ENCODE measurements at places on chromosomes 2 and 18.

- no peak overlapping the region for H3K4me3 ChIP-seq
- H3K27me3 ChIP-seq: no peaks in the 10 kb centered on the region
- H3K36me3 ChIP-seq: no peaks in the 10 kb centered on the region
- H3K27ac ChIP-seq: no peak overlapping the region
- H3K4me1 ChIP-seq: no peaks in the 10 kb centered on the region
These were observed 391.0 kb downstream of the THSD7B start for GRCh38 chr2:137156221-137156844.

DNA sequence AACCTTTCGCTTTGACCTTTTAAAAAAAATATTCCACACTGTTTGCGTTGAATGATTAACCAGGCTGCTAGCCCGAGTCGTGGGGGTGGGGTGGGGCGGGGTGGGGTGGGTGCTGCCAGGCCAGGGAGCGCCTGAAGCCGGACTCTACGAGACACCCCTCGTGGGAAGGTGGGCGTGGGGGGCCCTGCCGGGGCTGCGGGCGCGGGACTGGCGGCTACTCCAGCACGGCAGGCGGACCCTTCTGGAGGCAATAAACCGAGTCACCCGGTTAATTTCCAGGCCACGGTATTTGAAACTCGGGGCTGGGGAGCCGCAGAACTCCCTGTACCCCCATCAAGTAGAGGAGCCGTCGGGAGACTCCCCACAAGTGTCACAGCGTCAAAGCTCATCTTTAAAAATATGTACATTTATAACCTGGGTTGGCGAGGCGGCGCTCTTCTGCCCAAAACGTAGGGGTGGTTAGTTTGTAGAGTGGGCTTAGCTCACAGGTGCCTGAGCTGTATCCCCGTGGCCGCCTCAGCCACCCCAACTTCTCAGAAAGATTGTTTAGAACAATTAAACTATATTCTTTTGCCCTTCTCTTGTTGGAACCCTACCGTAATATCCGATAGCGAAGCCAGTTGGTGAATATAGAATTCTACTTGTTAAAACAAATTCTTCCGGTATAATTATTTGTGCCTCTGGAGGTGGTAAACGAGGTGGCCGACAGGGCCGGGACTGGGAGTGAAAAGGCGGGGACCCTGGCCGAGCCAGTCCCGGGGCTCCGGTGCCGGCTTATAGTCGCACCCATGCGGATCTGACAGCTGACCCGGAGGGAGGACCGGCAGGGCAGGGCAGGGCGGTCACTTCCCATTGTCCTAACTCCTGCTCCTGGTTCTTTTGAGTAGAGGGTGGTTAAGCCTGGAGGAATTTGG lies 1.4 kb downstream of the B3GNT2 start:
- DNase-seq: peak; percentile 59
- H3K27me3 ChIP-seq: peaks cover 6% of the 10 kb centered on the region
- H3K4me1 ChIP-seq: peaks cover 52% of the 10 kb centered on the region

DNA sequence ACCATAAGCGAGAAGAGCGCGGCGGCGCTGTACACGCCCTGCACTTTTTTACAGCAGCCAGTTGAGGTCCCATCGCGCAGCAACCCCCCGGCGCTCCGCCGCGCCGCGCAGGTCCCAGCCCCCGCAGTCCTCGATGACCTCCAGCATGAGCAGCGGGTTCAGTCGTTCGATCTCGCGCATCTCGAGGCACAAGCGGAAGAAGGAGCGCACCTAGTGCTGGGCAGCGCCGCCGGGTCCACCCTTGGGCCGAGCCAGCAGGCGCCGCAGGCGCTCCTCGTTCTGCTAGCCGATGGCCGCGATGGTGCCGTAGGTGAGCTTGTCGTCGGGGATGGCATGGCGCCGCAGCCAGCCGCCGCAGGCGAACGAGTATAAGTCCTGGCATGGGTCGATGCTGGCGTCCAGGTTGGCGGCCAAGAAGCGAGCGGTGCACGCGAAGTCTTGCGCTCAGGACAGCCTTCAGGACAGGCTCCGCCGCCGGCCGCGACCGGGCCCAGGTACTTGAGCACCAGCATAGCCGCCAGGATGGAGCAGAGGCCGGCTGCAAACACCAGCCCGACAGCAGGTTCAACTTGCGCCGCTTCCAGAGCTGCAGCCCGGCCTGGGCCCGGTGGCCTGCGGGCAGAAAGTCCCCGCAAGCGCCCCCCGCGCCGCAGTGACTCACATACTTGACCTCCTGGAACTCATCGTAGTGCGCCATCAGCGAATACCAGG lies 8.3 kb downstream of the ALPP start:
- DNase-seq: no peak
- no peaks in the 10 kb centered on the region for H3K36me3 ChIP-seq
- peaks cover 99% of the 10 kb centered on the region for H3K27me3 ChIP-seq
- no peak overlapping the region for H3K27ac ChIP-seq

- H3K27ac ChIP-seq: no peak overlapping the region
- H3K4me1 ChIP-seq: peaks cover 21% of the 10 kb centered on the region
- peaks cover 4% of the 10 kb centered on the region for H3K27me3 ChIP-seq
These were observed 2.8 kb downstream of the ETAA1 start for GRCh38 chr2:67399831-67400489.

GRCh38 chr2:45283764-45284620 lies 274.7 kb upstream of the SIX2 start:
- DNase-seq: no peak
- no peaks in the 10 kb centered on the region for H3K4me1 ChIP-seq
- no peak overlapping the region for H3K4me3 ChIP-seq
- H3K27me3 ChIP-seq: peaks cover 6% of the 10 kb centered on the region
- H3K36me3 ChIP-seq: no peaks in the 10 kb centered on the region

DNA sequence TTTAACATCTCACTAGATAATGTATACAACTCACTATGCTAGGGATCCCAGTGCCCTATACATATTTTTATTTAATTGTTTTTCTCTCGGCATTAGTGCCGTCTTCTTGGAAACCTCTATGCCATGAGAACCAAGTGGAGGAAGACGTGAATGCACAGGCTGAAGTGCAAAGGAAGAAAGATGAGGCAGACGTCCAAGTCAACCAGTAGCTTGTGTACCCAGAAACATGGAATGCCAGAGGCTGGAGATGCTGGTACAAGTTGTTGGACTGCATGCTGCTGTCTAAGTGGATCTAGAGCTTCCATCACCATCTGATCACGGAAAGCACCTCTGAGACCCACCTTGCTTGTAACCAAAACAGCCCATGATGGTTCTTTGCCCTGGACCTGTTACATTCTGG lies 12.5 kb upstream of the GEMIN6 start:
- no peak for DNase-seq
- H3K27me3 ChIP-seq: peaks cover 8% of the 10 kb centered on the region
- H3K36me3 ChIP-seq: no peaks in the 10 kb centered on the region
- peaks cover 8% of the 10 kb centered on the region for H3K4me1 ChIP-seq
- no peak overlapping the region for H3K27ac ChIP-seq

DNA sequence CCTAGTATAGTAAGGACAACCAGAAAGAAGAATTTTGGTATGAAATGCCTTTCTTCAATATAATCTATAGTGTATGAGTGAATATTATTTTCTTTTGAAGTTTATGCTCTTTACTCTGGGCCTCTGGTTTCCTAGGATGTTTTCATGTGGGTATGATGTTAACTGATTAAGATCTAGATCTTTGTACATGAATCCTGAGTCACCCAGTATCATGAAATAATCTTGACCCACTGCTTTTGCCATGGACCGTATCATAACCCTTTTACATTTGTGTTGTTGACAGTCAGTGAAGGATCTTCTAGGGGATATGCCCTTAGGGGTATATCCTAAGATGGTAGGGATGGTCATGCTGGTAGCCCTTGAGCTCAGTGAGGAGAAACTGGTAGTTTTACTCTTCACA lies 100.3 kb downstream of the RAB3GAP1 start:
- H3K27ac ChIP-seq: no peak overlapping the region
- no peak for DNase-seq
- peaks cover 7% of the 10 kb centered on the region for H3K4me1 ChIP-seq
- H3K27me3 ChIP-seq: no peaks in the 10 kb centered on the region
- peaks cover 49% of the 10 kb centered on the region for H3K36me3 ChIP-seq

DNA sequence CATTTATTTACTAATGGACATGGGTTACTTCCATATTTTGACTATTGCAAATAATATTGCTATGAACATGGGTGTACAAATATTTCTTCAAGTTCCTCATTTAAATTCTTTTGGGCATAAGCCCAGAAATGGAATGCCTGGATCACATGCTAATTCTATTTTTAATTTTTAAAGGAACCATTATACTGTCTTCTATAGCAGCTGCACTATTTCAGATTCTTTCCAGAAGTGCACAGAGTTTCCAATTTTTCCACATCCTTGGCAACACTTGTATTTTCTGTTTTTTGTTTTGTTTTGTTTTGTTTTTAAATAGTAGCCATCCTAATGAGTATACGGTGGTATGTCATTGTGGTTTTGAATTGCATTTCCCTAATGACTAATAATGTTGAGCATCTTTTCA lies 8.5 kb upstream of the RALBP1 start:
- H3K27ac ChIP-seq: no peak overlapping the region
- peaks cover 25% of the 10 kb centered on the region for H3K27me3 ChIP-seq
- DNase-seq: no peak
- peaks cover 3% of the 10 kb centered on the region for H3K4me1 ChIP-seq
- no peak overlapping the region for H3K4me3 ChIP-seq
- H3K36me3 ChIP-seq: peaks cover 2% of the 10 kb centered on the region

- H3K4me1 ChIP-seq: peaks cover 49% of the 10 kb centered on the region
- peaks cover 7% of the 10 kb centered on the region for H3K36me3 ChIP-seq
- no peak for DNase-seq
- peak overlapping the region; percentile 92 for H3K27ac ChIP-seq
These were observed 908 bp downstream of the ERLEC1 start for GRCh38 chr2:53787614-53788289.

DNA sequence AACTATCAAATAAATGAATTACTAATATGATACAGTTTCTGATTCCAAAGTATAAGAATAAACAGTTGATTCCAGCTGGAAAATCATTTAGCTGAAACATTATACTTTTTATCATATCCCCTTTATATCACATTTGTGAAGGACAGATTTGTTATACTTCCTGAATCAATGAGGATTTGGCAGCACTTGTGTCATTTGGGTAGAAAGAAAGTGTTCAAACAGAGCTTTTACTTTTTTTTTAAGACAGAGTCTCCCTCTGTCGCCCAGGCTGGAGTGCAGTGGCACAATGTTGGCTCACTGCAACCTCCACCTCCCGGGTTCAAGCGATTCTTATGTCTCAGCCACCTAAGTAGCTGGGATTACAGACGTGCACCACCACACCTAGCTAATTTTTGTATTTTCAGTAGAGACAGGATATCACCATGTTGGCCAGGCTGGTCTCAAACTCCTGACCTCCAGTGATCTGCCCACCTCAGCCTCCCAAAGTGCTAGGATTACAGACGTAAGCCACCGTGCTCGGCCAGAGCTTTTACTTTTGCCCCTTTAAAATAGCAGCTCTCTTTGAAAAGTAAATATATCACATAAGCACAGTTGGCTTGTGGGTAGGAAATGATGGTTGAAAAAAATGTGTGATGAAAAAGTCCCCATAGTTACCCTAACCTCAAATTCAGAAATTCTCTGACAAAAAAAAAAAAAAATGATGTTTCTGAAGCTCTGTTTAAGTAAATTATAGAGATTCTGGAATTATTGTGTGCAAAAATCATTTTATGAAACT lies 95.2 kb downstream of the DTNA start:
- H3K27ac ChIP-seq: no peak overlapping the region
- no peak for DNase-seq
- H3K4me3 ChIP-seq: no peak overlapping the region

- no peak overlapping the region for H3K27ac ChIP-seq
- no peaks in the 10 kb centered on the region for H3K27me3 ChIP-seq
- H3K4me1 ChIP-seq: no peaks in the 10 kb centered on the region
- H3K4me3 ChIP-seq: no peak overlapping the region
These were observed 124.8 kb upstream of the RNF152 start for GRCh38 chr18:62017618-62018017.

GRCh38 chr18:2112435-2113045 lies 458.8 kb downstream of the METTL4 start:
- no peak for DNase-seq
- no peak overlapping the region for H3K4me3 ChIP-seq
- peaks cover 8% of the 10 kb centered on the region for H3K27me3 ChIP-seq
- H3K4me1 ChIP-seq: no peaks in the 10 kb centered on the region

- H3K4me1 ChIP-seq: peaks cover 18% of the 10 kb centered on the region
- H3K4me3 ChIP-seq: no peak overlapping the region
- no peak for DNase-seq
- no peaks in the 10 kb centered on the region for H3K27me3 ChIP-seq
- H3K27ac ChIP-seq: no peak overlapping the region
- H3K36me3 ChIP-seq: no peaks in the 10 kb centered on the region
These were observed 257.7 kb downstream of the PTGR3 start for GRCh38 chr18:74951165-74951760.

- H3K36me3 ChIP-seq: no peaks in the 10 kb centered on the region
- H3K27ac ChIP-seq: no peak overlapping the region
- no peak for DNase-seq
- H3K4me1 ChIP-seq: no peaks in the 10 kb centered on the region
- no peak overlapping the region for H3K4me3 ChIP-seq
- no peaks in the 10 kb centered on the region for H3K27me3 ChIP-seq
These were observed 2036.5 kb upstream of the CELF4 start for GRCh38 chr18:39602131-39602530.

DNA sequence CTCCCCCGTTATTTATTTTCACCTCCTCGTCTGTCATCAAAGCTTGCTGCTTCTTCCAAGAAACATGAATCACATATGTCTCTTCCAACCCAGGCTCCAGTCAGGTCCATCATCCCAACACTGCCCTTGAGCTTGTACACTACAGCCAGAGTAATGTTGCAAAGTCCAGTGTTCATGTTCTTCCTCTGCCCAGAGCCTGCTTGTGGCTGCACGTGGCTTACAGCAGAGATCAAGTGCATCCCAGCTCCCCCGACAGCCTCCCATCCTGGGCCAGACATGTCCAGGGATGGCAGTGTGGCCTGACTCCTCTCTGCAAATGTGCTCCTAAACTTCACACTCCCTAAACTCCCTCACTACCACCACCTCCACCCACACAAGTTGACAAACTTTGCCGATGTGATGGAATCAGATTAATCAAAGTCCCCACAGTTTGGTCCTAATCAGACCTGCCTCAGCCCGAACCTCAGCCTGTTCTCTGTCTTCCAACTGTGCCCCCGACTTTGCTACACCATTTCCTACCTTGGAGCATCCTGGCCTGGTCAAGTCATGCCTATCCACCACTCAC lies 54.2 kb upstream of the MAPRE3 start:
- H3K27ac ChIP-seq: no peak overlapping the region
- no peak for DNase-seq
- no peaks in the 10 kb centered on the region for H3K4me1 ChIP-seq
- H3K4me3 ChIP-seq: no peak overlapping the region

- no peak overlapping the region for H3K4me3 ChIP-seq
- H3K4me1 ChIP-seq: no peaks in the 10 kb centered on the region
- no peaks in the 10 kb centered on the region for H3K27me3 ChIP-seq
These were observed 99.7 kb upstream of the CAVIN2 start for GRCh38 chr2:191946471-191947182.

GRCh38 chr18:13528739-13529392 lies 197.5 kb downstream of the FAM210A start:
- H3K27me3 ChIP-seq: no peaks in the 10 kb centered on the region
- peaks cover 12% of the 10 kb centered on the region for H3K4me1 ChIP-seq
- DNase-seq: no peak
- peak overlapping the region; percentile 51 for H3K27ac ChIP-seq

GRCh38 chr2:8107621-8108378 lies 574.1 kb upstream of the ID2 start:
- no peaks in the 10 kb centered on the region for H3K36me3 ChIP-seq
- DNase-seq: no peak
- H3K4me1 ChIP-seq: peaks cover 6% of the 10 kb centered on the region
- peaks cover 13% of the 10 kb centered on the region for H3K27me3 ChIP-seq
- H3K27ac ChIP-seq: no peak overlapping the region

- H3K36me3 ChIP-seq: no peaks in the 10 kb centered on the region
- H3K4me1 ChIP-seq: no peaks in the 10 kb centered on the region
These were observed 265.3 kb downstream of the SETBP1 start for GRCh38 chr18:44945888-44946401.

Data from activated naive CD4-positive, alpha-beta T cell treated with anti-CD3 and anti-CD28 coated beads, Interleukin-2, amount 10 ng/mL, durations not matched to agents 7 days and 5 days (primary cell).